ENCODE measurements at places on chromosomes 3 and 15.

- no peak for DNase-seq
These were observed 53.0 kb downstream of the ATP2C1 start for GRCh38 chr3:130946882-130947281.

GRCh38 chr15:90286678-90287077, 21.2 kb downstream of the NGRN start:
- no peak for DNase-seq

DNA sequence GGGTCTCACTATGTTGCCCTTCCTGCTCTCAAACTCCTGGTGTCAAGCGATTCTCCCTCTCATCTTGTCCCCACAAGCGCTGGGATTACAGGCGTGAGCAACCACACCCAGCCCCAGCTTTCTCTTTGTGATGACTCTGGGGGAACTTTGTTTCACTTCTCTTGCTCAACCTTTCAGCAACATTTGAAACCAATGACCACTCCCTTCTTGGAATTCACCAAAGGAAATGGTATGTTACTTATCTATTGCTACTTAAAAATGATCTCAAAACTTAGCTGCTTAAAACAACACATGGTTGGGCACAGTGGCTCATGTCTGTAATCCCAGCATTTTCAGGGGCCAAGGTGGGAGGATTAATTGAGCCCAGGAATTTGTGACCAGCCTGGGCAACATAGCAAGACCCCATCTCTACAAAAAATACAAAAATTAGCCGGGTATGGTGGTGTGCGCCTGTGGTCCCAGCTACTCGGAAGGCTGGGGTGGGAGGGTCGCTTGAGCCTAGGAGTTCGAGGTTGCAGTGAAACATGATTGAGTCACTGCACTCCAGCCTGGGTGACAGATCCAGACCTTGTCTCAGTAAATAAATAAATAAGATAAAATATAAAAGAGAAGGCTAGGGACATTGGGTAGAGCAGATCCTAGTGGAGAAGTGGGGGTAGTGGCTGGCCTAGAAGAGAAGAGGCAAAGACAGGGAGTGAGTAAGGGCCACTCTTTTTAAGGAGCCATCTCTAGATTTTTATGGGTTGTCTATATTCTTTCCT, 10.3 kb upstream of the COPG1 start:
- no peak for DNase-seq

DNA sequence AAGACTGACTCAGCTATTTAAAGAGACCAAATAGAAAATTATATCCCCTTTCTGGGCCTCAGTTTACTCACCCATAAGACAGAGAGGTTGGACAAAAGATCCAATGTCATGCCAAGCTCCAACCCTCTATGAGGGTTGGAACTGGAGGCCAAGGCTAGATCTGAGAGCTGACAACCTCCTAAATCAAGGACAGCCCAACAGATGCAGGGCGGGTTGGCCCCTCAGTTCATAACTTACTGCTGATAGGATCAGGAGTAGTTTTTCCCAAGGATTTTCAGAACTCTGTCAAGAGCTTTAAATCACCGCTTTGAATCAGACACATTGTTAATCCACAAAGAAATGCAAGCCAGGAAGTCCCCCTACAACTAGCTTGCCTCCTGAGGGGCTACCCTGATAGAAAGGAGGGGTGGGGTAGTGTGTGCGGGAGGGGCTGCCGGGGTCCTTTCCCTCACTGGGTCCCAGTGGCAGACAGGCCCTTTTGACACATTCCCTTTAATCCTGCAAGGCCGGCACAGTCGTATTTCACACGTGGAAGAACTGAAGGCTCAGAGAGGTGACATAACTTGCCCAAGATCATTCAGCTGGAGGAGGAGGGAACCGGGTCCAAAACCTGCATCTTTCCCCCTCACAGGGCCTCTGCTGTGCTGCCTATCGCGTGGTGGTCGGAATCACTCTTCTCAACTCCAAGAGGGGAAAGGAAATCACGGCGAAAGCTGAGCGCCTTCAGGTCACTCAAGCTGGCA, 21.4 kb downstream of the BMF start:
- no peak for DNase-seq

DNA sequence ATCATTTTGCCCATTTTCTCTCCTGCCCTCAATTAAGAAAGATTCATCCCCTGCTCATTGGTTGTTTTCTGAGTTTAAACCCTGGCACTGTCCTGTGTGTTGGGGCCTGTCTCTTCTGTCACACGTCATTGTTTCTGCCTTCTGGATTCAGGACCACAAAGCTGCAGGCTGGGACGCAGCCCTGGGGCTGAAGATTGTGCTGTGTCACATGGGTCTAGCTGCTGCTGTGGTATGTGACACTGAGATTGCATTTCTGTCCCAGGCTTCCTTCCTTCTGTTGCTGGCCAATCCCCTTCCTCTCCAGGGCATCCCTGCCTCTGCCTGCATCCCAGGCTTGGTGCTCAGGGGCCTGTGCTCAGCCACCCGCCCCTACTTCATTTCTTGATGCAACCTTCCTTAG, 28.9 kb downstream of the INSYN1 start:
- DNase-seq = no peak

DNA sequence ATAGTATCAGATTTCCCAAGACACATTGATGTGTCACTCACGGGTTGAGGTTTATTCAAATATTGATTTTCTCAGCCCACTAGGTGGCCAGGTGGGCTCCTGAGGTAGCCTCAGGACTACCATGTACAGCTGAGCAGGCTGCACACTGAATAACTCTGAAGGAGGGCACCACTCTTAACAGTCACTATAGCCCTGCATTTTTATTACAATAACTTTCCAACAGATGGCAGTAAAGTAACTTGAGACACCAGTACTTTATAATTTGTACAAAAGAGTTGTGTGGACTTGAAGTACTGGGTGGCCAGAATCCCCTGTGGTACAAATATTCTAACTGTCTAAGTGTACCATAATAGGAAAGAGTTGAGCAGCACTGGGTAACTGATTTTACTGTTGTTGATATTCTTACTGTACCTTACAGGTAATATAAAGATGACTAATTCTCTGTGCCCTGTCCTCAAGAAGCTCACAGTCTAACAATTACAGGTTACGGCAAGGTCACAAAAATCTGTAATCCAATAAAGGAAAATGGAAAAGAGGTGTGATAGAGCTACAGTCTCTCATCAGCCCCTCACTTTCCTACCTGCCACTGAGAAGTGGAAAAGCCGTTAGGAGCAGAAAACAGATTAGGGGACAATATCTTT, 76.0 kb downstream of the ETFA start:
- no peak for DNase-seq

- DNase-seq = no peak
These were observed 175.2 kb downstream of the TP63 start for GRCh38 chr3:189806171-189806951.

DNA sequence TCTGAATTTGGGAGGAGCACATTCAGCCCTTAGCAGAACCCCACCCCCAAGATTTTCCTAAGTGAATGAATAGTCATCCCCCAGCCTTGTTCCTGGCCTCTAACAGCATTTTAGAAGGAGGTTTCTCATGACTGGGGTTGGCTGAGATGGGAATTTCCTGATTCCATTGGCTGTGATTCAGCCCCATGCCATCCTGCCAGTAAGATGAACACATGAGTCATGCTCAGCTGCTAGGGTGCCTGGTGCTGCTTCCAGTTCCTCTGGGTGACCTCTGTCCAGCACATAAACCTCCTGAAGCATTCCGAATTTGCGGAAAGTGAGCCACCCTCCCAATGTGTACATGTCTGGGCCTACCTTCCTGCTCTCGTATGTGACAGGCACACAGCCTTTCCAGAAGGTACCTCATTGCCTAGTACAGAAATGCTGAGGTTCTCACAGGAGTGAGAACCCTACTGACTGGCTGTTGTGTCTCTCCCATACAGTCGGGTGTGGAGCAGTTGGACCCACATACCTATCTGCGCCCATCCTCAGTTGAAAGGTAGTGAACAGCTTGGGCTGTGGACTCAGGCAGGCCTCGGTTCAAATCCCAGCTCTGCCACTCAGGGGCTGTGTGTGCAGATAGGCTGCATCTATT, 91.7 kb downstream of the APBA2 start:
- DNase-seq = no peak

- DNase-seq = no peak
These were observed 77.7 kb upstream of the FAM174B start for GRCh38 chr15:92733090-92733933.

- no peak for DNase-seq
These were observed 220.0 kb upstream of the ARHGEF26 start for GRCh38 chr3:153901152-153901551.

DNA sequence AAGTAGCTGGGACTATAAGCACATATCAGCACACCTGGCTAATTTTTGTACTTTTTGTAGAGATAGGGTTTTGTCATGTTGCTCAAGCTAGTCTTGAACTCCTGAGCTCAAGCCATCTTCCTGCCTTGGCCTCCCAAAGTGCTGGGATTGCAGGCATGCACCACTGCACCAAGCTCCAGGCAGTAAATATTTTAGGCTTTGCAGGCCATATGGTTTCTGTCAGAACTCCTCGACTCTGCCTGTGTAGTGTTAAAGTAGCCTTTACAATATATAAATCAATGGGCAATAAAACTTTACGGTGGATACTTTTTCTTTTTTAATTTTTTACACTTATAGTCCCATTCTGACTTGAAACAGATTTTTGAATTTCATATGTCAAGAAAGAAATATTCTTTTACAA, 41.6 kb downstream of the DAG1 start:
- no peak for DNase-seq

- DNase-seq = no peak
These were observed 148.2 kb downstream of the PDE8A start for GRCh38 chr15:85129881-85130280.

DNA sequence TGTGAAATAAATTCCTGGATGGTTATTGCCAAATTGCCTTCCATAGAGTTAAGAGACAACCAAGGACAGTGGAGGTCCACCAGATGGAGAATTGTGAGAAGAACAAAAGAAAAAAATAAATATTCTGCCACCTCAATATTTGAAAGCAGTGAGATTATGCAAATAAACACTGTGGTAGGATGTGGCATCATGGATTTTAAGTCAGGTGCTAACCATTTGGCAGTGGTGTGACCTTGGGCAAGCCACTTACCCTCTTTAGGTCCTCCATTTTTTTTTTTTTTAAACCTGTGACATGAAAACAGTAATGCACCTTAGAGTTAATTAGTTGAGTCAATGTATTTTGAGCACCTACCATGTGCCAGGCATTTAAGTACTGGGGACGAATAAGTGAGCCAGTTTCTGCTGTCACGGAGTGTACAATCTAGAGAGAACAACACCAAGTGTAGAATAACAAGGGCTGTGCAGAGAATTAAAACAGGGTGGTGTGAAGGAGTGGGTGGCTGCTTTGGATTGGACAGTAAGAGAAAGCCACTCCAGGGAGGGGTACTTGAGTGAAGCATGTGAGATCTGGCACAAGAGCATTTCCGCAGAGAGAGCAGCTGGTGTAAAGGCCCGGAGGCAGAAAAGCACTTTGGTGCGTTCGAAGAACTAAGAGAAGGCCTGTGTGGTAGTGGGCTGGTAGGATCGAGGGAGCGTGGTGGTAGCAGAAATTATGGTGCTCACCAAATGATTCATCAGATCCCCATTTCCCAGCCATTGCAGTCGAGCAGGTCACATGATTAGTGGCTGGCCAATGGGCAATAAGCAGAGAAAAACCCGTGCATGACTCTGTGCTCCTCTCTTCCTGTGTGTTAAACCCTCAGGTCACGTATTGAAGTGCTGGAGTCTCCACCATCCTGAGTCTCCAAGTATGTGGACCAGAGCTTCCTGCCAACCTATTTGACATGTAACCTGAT, 39.2 kb downstream of the CCK start:
- DNase-seq = no peak

GRCh38 chr3:193023218-193023617, 105.6 kb upstream of the MB21D2 start:
- no peak for DNase-seq

GRCh38 chr3:157544501-157545130, 41.4 kb upstream of the VEPH1 start:
- DNase-seq = no peak

DNA sequence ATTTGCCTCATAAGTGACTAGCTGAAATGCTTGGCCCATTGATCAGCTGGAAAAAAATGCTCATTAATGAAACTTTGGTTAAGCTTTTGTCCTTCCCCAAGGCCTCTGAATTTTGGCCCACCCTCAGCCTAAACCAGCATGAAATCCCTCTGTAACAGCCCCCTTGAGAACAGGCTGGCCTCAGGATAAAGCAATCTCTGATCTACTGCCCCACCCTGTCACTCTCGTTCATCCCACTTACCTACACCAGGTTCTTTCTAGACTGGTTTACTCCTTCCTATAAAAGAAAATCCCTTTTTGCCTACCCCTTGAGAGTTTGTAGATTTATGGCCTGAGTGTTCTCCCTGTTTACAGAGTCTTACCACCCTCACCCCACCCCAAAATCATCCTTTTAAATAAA, 3.4 kb upstream of the AEN start:
- no peak for DNase-seq

- no peak for DNase-seq
These were observed 119.0 kb downstream of the GOLIM4 start for GRCh38 chr3:167976516-167977361.

GRCh38 chr3:6518709-6519345, 342.1 kb upstream of the GRM7 start:
- no peak for DNase-seq

Measured in cortex of kidney (tissue), 1 donor.